Colonic mucosa (tissue), 4 donors: ENCODE measurements at places on chromosomes 11 and 22.

- H3K27me3 ChIP-seq, result no peaks in the 10 kb centered on the region
- H3K4me1 ChIP-seq, result no peaks in the 10 kb centered on the region
- H3K4me3 ChIP-seq, result no peak overlapping the region
- DNase-seq, result no peak
Measured at GRCh38 chr22:44155115-44155514, 25.6 kb upstream of the PARVG start.

DNA sequence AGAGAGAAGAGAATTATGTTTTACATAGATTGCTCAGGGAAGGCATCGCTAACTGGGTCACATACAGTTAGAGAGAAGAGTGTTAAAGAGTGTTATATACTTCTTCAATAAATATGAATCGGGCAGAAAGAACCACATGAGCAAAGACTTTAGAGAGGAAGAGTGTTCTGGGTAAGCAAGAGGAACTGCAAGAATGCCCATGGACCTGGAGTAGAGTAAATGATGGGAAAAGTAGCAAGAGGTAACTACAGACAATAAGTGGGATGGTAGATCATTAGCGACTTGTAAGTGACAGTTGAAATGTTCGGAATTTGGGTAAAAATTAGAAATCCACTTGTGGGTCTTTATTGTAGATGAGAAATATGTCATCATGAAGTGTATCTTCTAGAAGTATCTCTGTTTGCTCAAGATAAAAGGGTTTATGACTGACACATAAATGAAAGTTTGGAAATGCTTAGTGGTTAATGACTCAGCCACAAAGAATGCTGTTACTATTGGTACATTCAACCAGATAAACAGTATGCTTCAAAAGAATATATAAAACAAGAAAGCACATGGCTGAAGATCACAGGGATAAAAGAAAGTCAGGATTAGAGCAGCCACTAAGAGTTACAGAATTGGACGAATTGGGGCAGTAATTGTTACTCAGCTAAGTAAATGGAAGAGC is 229.3 kb downstream of the CASP12 start:
- H3K27me3 ChIP-seq, result no peaks in the 10 kb centered on the region
- H3K4me1 ChIP-seq, result no peaks in the 10 kb centered on the region
- H3K27ac ChIP-seq, result no peak overlapping the region
- no peak for DNase-seq

DNA sequence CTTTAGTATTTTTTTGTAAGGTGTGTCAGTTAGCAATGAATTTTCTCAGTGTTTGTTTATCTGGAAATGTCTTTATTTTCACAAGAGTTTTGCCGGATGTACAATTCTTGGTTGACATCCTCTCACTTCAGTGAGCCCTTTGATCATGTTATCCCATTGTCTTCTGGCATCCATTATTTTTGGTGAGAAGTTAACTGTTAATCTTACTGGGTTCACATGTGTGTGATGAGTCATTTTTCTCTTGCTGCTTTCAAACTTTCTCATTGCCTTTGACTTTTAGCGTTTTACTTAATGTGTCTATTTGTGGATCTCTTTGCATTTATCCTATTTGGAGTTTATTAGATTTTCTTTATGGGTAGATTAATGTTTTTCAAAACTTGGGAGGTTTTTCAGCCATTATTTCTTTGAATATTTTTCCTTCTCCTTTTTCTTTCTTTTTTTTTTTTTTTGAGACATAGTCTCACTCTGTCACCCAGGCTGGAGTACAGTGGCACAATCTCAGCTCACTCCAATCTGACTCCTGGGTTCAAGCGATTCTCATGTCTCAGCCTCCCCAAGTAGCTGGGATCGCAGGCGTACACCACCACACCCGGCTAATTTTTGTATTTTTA is 100.5 kb upstream of the RRM1 start:
- H3K4me1 ChIP-seq, result no peaks in the 10 kb centered on the region
- no peak overlapping the region for H3K27ac ChIP-seq
- no peaks in the 10 kb centered on the region for H3K27me3 ChIP-seq
- H3K4me3 ChIP-seq, result no peak overlapping the region

DNA sequence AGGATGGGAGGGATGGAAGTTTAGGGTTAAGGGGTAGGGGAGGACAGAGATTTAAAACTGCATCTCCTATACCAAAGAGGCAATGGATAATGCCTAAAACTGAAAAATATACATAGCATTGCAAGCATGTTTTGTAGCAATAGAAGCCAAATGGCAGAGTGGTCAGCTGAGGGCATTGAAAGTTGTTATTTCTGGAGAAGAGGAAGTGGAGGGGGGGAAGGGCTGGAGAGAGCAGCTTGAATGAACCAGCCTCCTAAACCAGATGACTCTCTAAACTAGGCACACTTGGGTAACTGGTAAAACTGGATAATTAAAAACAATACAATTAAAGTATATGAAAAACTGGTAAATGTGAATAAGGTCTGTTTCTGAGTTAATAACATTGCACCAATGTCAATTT is 70.3 kb upstream of the TP53I11 start:
- H3K27me3 ChIP-seq, result no peaks in the 10 kb centered on the region
- H3K27ac ChIP-seq, result no peak overlapping the region
- no peak overlapping the region for H3K4me3 ChIP-seq

GRCh38 chr22:22789922-22790845 is 97.4 kb upstream of the IGLL5 start:
- no peaks in the 10 kb centered on the region for H3K27me3 ChIP-seq
- no peak overlapping the region for H3K4me3 ChIP-seq
- no peak overlapping the region for H3K27ac ChIP-seq
- H3K4me1 ChIP-seq, result no peaks in the 10 kb centered on the region
- DNase-seq, result no peak

- no peak for DNase-seq
- peaks cover 11% of the 10 kb centered on the region for H3K4me1 ChIP-seq
- H3K27ac ChIP-seq, result peak overlapping the region; percentile 46
- H3K27me3 ChIP-seq, result no peaks in the 10 kb centered on the region
Measured at GRCh38 chr11:118314988-118315411, 10.5 kb downstream of the CD3E start.

GRCh38 chr11:33804471-33804870 is 30.2 kb upstream of the FBXO3 start:
- H3K4me3 ChIP-seq, result no peak overlapping the region
- H3K27me3 ChIP-seq, result peaks cover 6% of the 10 kb centered on the region
- DNase-seq, result no peak
- no peaks in the 10 kb centered on the region for H3K36me3 ChIP-seq

GRCh38 chr22:27473533-27473932 is 328.0 kb downstream of the MN1 start:
- no peak overlapping the region for H3K27ac ChIP-seq
- H3K27me3 ChIP-seq, result no peaks in the 10 kb centered on the region
- DNase-seq, result no peak
- no peak overlapping the region for H3K4me3 ChIP-seq

GRCh38 chr11:134582770-134583095 is 170.7 kb upstream of the B3GAT1 start:
- no peaks in the 10 kb centered on the region for H3K27me3 ChIP-seq
- H3K4me3 ChIP-seq, result no peak overlapping the region
- H3K27ac ChIP-seq, result no peak overlapping the region
- H3K4me1 ChIP-seq, result no peaks in the 10 kb centered on the region

DNA sequence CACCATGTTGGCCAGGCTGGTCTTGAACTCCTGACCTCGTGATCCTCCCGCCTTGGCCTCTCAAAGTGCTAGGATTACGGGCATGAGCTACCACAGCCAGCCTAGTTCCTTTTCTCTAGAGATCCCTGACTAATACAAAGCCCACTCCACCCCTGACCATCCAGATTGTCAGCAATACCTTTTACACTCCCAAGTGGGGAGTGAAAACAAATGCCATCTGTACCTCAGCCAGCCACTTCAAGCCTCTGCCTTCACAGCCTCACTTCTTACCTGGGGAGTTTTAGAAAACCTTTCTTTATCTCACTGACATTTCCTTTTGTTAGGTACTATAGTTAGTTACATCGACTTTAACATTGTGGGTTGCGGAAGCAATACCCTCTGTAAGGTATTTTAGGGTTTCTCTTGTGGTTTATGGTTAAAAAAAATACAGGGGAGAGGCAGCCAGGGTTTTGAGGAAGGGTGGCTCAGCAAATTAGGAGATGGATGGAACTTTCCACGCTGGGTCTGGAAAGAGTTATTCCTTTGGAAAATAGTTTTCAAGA is 8.9 kb downstream of the TOM1 start:
- no peak for DNase-seq
- no peaks in the 10 kb centered on the region for H3K27me3 ChIP-seq
- peaks cover 26% of the 10 kb centered on the region for H3K4me1 ChIP-seq
- no peak overlapping the region for H3K4me3 ChIP-seq
- H3K27ac ChIP-seq, result no peak overlapping the region

GRCh38 chr11:103619480-103619879 is 417.0 kb upstream of the DDI1 start:
- no peak for DNase-seq
- no peaks in the 10 kb centered on the region for H3K27me3 ChIP-seq
- no peaks in the 10 kb centered on the region for H3K36me3 ChIP-seq
- H3K4me1 ChIP-seq, result no peaks in the 10 kb centered on the region

- H3K4me1 ChIP-seq, result no peaks in the 10 kb centered on the region
- no peaks in the 10 kb centered on the region for H3K36me3 ChIP-seq
- DNase-seq, result no peak
- H3K4me3 ChIP-seq, result no peak overlapping the region
Measured at GRCh38 chr11:8714622-8715225, 32.1 kb downstream of the RPL27A start.

- no peaks in the 10 kb centered on the region for H3K4me1 ChIP-seq
- H3K4me3 ChIP-seq, result no peak overlapping the region
- H3K27me3 ChIP-seq, result no peaks in the 10 kb centered on the region
- H3K36me3 ChIP-seq, result no peaks in the 10 kb centered on the region
- peak overlapping the region; percentile 5 for H3K27ac ChIP-seq
- DNase-seq, result no peak
Measured at GRCh38 chr11:43925932-43926505, 16.4 kb upstream of the C11orf96 start.
